ENCODE measurements at places on chromosomes 6 and 20.

DNA sequence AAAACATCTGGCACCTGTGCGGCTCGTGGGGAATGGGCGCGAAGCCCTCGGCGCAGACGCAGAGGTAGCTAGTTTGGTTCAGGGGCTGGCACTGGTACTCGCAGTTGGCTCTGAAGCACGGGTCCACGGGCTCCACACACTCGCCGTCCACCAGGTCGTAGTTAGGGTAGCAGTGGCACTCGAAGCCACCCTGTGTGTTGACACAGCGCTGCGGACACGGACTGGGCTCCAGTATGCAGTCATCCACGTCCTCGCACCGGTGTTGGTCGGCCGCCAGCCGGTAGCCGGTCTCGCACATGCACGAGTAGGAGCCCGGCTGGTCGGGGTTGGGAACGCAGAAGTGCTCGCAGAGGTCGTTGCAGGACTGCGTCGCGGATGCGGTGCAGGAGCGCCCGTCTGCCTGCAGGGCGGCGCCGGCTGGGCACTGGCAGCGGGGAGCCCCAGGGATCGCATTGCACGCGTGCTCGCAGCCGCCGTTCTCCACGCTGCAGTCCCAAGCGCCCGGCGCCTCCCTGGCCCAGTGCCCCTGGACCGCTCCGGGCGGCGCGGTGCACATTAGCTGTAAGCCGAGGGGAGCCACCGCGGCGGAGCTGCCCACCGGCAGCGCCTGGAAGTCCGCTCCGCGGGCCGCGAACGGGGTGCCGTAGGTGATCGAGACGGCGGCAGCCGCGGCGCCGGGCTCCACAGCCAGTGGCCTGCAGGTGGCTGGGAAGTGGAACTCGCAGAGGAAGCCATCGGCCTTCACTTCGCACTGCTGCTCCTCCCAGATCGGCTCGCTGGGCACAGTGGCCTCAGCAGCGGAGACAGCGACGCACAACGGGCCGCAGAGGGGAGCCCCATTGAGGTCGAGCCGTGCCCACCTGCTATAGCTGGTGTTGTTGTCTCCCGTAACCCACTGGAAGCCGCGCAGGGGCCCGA, 930 bp downstream of the THBD start:
- no peak for DNase-seq

GRCh38 chr6:30508890-30509736, 19.8 kb downstream of the HLA-E start:
- no peak for DNase-seq

DNA sequence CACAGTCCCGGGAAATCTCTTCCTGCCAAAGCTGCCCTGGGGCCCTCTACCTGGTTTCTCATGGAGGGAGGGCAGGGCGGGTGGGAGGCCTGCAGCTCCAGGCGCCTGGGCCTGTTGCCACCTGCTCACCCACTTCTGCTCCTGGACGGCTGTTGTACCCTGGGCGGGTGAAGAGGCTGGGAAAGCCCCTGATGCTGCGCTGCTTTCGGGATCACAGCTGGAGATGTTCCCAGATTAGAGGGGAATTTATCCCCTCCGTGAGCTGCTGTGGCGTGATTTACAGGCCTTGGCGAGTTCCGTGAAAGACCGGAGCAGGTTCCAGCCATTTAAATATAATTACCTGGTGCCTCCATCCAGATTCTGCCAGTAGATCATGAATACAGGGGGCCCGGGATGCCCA, 12.3 kb upstream of the VSTM2L start:
- no peak for DNase-seq

- DNase-seq = no peak
Observed at GRCh38 chr20:59044796-59045195, 2.2 kb upstream of the PRELID3B start.

GRCh38 chr6:21461844-21462518, 131.6 kb upstream of the SOX4 start:
- no peak for DNase-seq

GRCh38 chr6:14553515-14553914, 435.9 kb downstream of the CD83 start:
- DNase-seq = no peak

- DNase-seq = no peak
Observed at GRCh38 chr6:129609635-129610034, 100.3 kb downstream of the ARHGAP18 start.

- no peak for DNase-seq
Observed at GRCh38 chr20:21702553-21703470, 2.7 kb upstream of the PAX1 start.

DNA sequence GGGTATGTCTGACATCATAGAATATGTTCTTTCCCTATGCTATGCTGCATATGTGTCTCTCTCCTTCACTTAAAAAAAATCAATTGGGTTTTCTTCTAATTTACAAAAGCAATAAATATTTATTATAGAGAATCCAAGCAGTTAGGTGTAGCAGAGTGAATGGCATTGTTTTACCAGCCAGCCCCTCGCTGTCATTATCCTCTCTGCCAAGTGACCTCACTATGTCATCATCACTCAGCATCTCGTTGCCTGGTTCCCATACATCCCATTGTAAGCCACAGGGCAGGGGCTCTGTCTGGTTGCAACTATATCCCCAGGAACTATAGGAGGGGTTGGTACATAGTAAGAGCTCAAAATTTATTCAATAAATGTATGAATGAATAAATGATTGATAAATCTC, 31.3 kb downstream of the KIAA0319 start:
- no peak for DNase-seq

DNA sequence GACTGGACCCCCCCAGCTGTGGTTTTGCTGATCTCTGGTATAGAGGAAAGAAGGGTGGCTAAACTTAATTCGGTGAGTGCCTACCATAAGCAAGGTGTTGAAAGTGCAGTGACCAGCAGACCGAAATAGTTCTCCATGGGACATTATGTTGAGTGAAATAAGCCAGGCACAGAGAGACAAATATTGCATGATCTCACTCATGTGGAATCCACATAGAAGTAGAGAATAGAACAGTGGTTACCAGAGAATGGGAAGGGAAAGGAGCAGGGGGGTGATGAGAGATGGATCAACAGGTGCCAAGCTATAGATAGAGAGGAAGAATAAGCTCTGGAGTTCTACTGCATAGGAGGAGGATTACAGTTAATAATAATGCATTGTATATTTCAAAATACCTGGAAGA, 9.7 kb upstream of the GCNT2 start:
- no peak for DNase-seq

- no peak for DNase-seq
Observed at GRCh38 chr6:56245903-56246351, 1.5 kb downstream of the COL21A1 start.

GRCh38 chr6:63637865-63638445, 2.4 kb downstream of the PHF3 start:
- DNase-seq = no peak

- no peak for DNase-seq
Observed at GRCh38 chr6:47064274-47064673, 22.1 kb upstream of the ADGRF1 start.

- no peak for DNase-seq
Observed at GRCh38 chr20:24359321-24360027, 110.0 kb upstream of the SYNDIG1 start.

- no peak for DNase-seq
Observed at GRCh38 chr6:4359108-4359730, 223.8 kb upstream of the ECI2 start.

- DNase-seq = no peak
Observed at GRCh38 chr6:147164761-147165160, 39.5 kb upstream of the STXBP5 start.

DNA sequence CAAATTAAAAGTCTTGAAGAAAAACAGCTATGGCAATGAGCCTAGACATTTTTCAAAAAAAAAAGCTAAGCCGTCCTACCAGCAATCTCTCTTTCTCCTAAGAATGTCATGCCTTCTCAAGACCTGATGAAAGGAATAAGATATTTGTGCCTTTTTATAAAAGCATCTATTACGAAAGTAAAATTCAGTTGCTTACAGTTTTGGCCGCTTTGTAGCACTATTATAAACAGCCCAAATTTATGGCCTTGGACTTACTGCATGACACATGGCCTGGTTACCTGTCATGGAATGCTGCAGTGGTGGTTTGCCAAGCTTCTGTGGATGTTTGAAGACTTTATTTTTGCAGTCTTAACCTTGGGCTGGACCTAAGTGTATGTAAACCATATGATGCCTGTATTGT, 22.2 kb upstream of the VAPB start:
- DNase-seq = no peak

DNA sequence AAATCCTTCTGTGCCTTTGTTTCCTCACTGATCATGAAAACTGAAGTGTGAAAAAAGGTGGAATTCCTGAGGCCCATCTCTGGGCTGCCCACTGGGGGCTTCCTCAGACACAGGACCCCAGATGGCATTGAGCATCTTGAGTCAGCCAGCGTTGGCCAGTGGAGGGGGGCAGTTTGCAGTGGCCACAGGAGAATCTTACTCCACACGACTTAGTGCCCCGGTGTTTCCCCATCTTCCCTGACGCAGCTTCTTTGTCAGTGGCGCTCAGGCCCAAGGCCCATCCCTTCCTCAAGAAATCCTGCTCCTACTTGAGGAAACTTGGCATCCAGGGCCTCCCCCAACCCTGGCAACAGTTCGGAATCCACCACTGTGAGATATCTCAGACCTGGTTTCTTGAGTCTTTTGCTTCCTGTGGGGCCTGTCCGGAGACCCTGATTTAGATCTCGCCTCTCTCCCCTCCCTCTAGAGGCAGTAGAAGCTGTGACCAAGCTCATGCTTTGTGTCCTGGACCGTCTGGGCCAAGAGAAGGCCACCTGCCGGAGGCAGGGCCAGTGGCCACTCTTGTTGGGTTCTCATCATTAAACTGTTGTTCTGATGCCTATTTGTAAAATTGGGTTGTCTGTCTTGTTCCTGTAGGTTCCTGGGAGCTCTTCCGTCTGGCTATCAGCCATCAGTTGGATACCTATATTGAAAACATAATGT, 20.2 kb upstream of the DLGAP4 start:
- no peak for DNase-seq

DNA sequence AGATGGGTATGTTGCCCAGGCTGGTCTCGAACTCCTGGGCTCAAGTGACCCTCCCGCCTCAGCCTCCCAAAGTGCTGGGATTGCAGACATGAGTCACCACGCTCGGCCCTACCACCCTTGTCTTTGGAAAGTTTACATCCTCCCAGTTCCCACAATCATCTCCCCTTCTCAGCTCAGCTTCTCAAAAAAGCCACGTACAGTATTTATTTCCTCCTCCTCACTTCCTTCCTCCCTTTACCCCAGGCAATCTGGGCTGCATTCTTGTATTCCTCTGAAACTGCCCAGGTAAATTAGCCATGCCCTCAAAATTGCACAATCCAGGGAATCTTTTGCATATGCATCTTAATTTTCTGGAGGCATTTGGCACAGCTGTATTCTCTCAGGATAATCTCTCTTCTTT, 7.4 kb upstream of the SLC23A2 start:
- DNase-seq = no peak

DNA sequence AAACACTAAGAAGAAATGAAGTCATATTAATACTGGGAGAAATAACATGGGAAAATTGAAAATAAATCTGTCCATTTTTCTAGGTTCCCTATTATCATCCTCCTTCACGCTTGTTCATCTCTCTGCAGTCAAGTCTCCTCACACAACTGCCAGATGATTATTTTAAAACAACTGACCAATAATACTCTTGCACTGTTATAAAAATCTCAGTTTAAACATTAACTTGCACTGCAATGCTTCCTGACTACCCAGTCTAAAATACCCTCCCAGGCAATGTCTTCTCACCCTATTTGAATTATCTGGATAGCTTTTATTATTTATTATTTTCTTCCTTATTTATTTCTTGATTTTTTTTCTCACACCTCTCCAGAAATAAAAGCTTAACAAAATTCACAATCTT, 5.7 kb downstream of the EYS start:
- no peak for DNase-seq

GRCh38 chr6:68468244-68468884, 166.7 kb upstream of the ADGRB3 start:
- DNase-seq = no peak

DNA sequence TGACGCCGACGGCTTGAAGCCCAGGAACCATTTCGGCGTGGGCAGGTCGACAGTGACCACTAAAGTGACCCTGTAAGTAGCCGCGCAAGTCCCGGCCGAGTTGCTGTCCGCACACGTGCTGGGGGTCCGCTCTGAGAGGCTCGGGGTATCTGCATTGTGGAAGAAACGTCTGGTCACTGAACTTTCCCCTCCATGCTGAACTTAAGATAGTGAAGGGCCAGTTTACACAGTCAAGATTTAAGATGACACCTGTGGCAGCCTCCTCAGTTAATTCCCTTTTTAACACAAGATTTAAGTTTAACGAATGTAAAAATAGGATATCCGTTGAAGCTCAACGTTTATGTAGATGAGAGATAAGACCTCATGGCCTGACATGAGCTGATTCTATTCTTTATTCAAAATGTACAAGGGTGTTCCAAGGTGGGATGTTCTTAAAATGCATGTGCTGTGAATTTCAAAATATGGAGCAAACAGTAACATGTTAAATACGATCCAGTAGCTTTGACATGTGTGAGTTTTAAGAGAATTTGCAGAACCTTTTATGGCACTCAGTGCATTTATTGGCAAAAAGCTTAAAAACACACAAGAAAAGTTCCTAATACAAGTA, 116.2 kb downstream of the RTN4IP1 start:
- DNase-seq = no peak

Measured in nucleus accumbens (tissue), 56 donors.